ENCODE measurements at places on chromosomes 1 and 21.

- no peak for DNase-seq
These were observed 9.3 kb upstream of the S100A10 start for GRCh38 chr1:152002960-152003359.

DNA sequence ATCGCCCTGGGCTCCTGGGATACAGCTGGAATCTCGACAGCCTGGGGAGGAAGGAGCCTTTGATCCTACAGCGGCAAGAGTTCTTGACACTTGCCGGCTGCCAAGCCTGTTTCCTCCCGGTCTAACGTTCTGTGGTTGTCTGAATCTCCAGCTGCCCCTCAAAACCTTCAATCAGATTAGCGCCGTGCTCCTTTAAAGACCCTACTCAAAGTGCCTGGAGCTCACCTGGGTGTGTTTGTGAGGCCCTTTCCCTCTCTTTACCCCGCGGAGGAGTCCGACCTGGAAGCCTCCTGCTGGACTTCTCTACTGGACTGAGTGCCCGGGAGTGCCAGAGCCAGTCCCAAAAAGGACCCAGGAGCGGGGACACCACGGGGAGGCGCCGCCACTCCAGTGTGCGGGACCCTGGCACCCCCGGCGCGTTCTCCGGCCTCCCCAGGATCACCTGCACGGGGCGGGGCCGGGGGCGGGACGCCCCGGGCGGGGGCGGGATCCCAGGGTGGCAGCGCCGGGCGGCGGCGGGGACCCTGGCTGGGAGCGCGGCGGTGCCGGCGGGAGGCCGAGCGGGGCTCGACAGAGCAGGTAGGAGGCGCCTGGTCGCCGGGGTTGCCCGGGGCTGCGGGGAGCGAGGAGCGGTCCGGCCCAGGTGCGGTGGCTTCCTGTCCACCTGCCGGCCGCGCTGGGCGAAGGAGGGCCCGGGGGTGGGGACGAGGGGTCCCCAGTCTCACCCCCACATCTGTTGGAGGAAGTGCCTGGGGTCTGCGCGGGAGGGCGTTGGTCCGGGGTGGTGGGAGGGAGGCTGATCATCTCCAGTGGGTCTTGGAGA is at the start of gene NCMAP:
Gene NCMAP (plus strand): TSS at position 497 of the 823 bp plus-strand sequence. CDS start 39,344 bp downstream, outside the sequence.
- DNase-seq, result no peak

DNA sequence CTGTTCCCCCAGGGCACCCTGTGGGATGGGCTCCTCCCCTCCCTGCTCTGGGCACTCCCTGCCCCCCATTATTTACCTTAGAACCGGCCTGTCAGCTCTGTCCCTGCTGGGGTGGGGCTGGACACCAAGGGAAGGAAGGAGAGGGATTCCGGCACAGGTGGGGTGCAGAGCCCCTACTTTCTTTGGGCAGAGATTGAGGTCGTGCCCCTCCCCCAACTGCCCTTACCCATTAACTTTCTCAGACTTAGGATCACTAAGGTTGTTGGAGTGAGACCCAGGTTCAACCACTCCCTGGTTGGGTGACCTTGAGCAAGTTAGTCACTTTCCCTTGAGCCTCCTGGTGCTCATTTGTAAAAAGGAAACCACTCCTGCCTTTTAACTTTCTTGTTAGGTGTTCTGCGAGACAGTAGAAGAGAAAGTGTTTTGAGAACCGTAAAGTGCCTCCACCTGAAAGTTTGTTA is 57.0 kb upstream of the SYNC start:
- DNase-seq, result no peak

DNA sequence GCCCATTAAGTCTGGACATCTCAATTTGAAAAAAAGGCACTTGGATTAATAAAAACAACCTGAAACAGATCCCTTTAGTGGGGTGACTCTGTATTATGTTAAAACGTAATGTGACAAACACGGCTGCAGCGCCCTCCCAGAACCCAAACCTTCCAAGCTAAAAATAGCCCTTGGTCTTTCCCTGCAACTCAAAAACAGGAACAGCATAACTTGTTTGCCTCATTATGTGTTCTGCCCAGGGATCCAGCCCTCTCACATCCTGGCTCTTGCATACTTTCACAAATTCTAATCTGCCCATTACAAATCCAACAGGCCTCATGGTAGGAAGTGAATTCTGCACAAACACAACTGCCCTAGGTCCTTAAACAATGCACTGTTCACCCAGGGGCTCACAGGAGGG is 94.7 kb upstream of the GADD45A start:
- DNase-seq, result no peak

- DNase-seq, result no peak
These were observed 33.4 kb downstream of the MNDA start for GRCh38 chr1:158864595-158864994.

GRCh38 chr1:183872403-183872802 is 67.5 kb downstream of the RGL1 start:
- DNase-seq, result no peak

GRCh38 chr1:157878059-157878458 is 36.5 kb upstream of the CD5L start:
- no peak for DNase-seq

DNA sequence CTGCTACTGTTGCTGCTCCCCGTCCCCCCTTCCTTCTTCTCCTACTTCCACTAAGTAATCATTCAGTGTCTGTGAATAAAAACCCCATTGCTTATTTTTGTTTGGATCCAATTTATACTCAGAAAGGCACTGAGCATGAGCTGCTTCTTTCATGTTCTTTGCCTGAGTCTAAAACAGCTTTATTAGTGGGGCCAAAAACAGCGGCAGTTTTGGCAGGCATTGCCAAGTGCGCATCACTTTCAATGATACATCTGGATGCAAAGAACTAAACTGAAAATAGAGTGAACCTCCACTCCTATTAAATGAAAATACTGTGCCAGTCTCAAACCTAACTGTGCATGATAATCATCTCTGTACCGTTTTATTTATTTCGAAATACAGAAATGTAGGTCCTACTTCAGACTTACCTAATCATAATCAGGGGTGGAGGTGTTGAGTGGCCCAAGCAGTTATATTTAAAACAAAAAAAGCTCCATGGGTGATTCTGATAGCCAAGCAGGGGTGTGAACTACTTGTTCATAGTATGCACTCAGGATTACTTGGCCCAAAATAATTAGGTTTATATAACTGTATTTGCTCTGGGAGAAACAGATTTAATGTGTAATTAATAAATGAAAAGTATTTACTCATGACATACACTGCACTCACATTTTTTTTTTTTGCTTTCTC is 48.4 kb downstream of the NEK7 start:
- no peak for DNase-seq

GRCh38 chr1:204110894-204111633 is 38.1 kb downstream of the SOX13 start:
- no peak for DNase-seq

- no peak for DNase-seq
These were observed 466.4 kb downstream of the NPHP4 start for GRCh38 chr1:5525597-5526384.

GRCh38 chr1:12654004-12654567 is 10.2 kb downstream of the AADACL4 start:
- no peak for DNase-seq

GRCh38 chr1:71269179-71269578 is 188.3 kb upstream of the ZRANB2 start:
- DNase-seq, result no peak

DNA sequence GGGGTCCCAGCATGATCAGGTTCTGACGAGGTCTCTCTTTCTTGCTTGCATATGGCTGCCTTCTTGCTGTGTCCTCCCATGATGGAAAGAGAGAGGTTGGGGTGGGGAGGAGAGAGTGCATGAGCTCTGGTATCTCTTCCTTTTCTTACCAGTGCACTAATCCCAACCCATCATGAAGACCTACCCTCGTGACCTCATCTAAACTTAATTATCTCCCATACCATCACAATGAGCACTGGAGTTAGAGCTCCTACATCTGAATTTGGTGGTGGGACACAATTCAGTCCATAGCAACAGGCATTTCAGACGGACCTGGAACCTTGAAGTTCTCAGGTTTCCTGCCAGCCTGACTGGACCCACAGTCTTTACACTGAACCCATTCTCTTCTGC is 125.2 kb upstream of the ZNF648 start:
- no peak for DNase-seq

DNA sequence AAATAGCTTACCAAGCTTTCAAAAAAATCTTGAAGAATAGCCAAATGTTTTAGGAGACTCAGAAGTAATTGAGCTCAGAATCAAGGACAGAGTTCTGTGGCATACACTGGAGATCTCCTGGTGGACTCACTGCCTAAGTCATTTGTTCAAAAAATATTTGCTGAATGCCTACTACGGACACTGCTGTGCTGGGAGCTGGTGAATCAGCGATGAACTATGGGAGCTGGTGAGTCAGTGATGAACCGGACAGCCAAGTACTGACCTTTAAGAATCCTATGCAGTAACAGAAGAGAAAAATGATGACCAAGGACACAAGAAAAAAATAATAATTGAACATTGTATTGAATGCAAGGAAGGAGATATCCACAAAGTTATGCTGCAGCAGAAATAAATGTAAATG is 717.9 kb upstream of the CXADR start:
- no peak for DNase-seq

- DNase-seq, result no peak
These were observed 386.6 kb downstream of the PTBP2 start for GRCh38 chr1:97108179-97108578.

- DNase-seq, result no peak
These were observed 697.9 kb downstream of the USP25 start for GRCh38 chr21:16427587-16428087.

Data from caudate nucleus (tissue), 63 donors.